CD8-positive, alpha-beta memory T cell (primary cell): ENCODE measurements at places on chromosomes 6 and 20. TPM values are rescaled to one million over a fixed set of nuclear protein-coding genes. Genes with fewer than 3 reads are reported as not detected.

DNA sequence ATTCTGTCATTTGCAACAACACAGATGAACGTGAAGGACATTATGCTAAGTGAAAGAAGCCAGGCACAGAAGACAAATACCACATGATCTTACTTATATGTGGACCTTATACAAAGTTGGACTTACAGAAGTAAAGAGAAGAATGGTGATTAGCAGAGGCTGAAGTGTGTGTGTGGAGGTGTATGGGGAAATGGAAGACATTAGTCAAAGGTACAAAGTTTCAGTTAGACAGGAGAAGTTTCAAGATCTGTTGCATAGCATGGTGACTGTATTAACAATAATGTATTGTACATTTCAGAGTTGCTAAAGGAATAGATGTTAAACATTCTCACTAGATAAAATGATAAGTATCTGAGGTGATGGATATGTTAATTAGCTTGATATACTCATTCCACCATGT is 348.3 kb upstream of the PRND start:
- no peaks in the 10 kb centered on the region for H3K36me3 ChIP-seq
- H3K27ac ChIP-seq: no peak overlapping the region
- peaks cover 10% of the 10 kb centered on the region for H3K4me1 ChIP-seq
- no peak for DNase-seq

DNA sequence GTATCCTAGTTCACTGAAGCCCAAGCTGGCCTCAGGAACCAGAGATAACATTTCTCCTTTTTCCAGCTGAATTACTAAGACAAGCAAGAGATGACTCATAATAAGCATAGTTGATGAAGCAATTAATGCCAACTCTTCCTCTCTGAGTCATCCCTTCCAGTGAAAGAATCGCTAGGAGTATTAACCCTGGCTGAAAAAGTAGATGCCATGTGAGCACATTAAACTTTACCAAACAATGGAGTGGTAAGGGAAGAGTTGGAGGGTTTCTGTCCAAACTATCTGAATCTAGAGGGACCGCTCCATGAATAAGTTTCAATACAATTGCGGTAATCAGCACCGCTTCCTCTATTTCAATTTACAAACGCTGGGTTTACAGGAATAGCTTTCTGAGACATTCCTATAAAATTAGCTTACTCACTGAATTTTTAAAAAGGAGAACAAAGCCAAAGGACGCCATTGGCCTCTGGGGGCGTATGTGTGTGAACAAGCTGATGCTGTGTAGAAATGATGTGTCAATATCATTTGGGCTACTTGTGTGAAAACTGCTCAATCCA is 48.3 kb downstream of the ATXN1 start:
- H3K4me3 ChIP-seq: peak overlapping the region; percentile 18
- H3K27ac ChIP-seq: peak overlapping the region; percentile 52
- no peaks in the 10 kb centered on the region for H3K36me3 ChIP-seq
- DNase-seq: no peak

DNA sequence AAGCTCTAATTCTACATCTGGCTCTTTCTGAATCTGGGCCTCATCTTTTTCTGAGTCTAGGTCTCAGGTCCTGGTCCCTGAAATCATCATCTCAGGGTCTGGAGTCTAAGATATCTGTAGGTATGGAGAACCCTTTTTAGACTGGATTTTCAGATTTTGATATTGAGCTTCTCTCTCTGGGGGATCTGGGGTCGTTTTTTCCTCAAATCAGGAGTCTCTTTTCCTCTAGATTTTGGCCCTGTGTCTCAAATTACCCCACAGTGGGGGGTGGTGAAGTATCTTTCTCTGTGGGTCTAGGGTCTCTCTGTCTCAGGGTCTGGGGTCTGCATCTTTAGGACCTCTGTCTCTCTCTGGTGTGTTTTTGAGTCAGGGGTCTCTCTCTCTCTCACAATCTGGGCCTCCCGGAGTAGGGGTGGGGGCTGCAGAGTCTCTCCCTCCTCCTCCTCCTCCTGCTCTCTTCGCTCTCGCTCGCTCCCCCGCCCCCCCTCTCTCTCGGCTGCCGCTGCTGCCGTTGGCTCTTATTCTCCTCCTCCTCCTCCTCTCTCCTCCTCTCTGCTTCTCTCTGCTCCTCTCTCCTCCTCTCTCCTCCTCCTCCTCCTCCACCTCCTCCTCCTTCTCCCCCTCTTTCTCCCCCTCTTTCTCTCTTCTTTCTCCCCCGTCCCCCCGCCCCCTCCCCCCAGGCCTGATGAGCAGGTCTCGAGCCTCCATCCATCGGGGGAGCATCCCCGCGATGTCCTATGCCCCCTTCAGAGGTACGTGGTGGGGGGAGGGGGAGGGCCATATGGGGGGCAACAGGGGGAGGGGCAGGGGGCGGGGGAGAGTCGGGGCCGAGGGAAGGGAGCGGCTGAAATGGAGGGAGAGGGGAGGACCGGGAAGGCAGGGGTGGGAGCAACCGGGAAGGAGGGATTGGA is at the start of gene SYNGAP1:
TSS of gene SYNGAP1 (plus strand) at position 486 of the 911 bp plus-strand sequence. CDS start at position 686, 200 bp downstream.
- H3K27ac ChIP-seq: peak within 1 kb of the TSS; percentile 90
- H3K27me3 ChIP-seq: no peaks in the 10 kb centered on the region
- DNase-seq: no peak
- H3K36me3 ChIP-seq: peaks cover 11% of the 10 kb centered on the region
- peaks cover 50% of the 10 kb centered on the region for H3K4me1 ChIP-seq

DNA sequence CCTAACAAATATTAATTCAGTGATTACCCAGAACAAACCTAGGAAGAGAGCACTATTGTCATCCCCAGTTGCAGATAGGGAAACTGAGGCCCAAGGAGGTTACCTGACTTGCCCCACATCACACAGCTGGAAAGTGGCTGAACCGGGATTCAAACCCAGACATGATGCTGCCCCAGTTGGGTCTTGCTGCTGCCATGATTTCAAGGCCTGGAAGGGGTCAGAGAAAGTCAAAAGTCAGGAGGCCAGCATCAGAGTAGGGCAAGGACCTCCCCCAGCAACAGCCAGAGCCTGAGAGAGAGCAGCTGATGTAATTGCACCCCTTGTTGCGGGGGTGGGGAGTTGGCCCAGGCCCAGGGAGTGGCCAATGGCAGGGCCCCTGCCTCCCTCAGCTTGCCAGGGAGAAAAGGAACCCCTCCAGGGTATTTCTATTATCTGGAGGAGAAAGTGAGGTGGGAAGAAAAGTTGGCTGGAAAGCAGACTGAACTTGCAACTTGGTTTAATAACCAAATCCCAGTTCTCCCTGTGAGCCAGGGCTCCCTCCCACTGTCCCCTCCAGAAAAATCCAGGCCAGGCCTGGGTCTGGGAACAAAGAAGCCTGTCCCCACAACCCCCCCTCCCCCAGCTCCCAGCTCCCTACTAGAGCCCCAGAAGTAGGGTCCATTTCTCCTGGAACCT is 83.6 kb downstream of the MRPL14 start:
- H3K27me3 ChIP-seq: no peaks in the 10 kb centered on the region
- H3K27ac ChIP-seq: peak overlapping the region; percentile 72
- no peaks in the 10 kb centered on the region for H3K4me1 ChIP-seq

GRCh38 chr6:44650495-44650894 is 263.0 kb downstream of the CDC5L start:
- peaks cover 6% of the 10 kb centered on the region for H3K4me1 ChIP-seq
- no peak for DNase-seq
- H3K27me3 ChIP-seq: no peaks in the 10 kb centered on the region
- no peak overlapping the region for H3K4me3 ChIP-seq

HAO1 gene
- not detected for total RNA-seq

GRCh38 chr6:2126351-2126750 is 119.1 kb downstream of the GMDS start:
- no peak overlapping the region for H3K27ac ChIP-seq
- H3K4me1 ChIP-seq: no peaks in the 10 kb centered on the region
- no peak for DNase-seq
- H3K27me3 ChIP-seq: no peaks in the 10 kb centered on the region
- H3K4me3 ChIP-seq: no peak overlapping the region

- no peak overlapping the region for H3K4me3 ChIP-seq
- H3K27ac ChIP-seq: no peak overlapping the region
- no peak for DNase-seq
- no peaks in the 10 kb centered on the region for H3K4me1 ChIP-seq
- H3K27me3 ChIP-seq: no peaks in the 10 kb centered on the region
Observed at GRCh38 chr6:141513830-141514229, 618.9 kb upstream of the GJE1 start.

DNA sequence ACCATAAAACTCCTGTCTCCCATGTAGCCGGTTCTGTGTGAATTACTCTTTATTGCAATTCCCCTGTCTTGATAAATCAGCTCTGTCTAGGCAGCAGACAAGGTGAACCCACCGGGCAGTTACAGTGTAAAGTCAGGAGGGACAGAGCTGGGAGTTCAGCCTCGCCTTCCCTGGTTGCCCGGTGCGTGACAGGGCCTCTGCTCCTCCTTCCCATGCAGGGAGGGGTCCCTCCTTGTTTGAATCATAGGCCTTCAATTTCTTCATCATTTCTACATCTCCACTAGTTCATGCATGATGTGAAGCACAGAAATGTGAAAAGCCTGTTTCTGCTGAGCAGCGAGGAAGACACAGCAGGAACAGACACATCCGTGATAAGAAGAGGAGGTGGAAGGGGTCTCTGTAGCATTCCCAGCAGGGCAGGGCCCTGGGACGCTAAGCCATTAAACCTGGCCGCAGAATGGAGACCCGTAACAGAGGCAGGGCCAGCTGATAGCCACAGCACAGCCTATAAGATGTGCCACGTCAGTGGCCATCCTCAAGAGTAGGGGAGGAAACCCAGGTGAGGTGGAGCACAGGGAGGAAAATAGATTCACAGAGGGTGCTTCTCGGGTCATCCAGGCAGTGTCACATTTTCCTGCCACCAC is 106.7 kb upstream of the CST7 start:
- no peaks in the 10 kb centered on the region for H3K27me3 ChIP-seq
- H3K4me3 ChIP-seq: no peak overlapping the region
- DNase-seq: no peak
- H3K27ac ChIP-seq: no peak overlapping the region

DNA sequence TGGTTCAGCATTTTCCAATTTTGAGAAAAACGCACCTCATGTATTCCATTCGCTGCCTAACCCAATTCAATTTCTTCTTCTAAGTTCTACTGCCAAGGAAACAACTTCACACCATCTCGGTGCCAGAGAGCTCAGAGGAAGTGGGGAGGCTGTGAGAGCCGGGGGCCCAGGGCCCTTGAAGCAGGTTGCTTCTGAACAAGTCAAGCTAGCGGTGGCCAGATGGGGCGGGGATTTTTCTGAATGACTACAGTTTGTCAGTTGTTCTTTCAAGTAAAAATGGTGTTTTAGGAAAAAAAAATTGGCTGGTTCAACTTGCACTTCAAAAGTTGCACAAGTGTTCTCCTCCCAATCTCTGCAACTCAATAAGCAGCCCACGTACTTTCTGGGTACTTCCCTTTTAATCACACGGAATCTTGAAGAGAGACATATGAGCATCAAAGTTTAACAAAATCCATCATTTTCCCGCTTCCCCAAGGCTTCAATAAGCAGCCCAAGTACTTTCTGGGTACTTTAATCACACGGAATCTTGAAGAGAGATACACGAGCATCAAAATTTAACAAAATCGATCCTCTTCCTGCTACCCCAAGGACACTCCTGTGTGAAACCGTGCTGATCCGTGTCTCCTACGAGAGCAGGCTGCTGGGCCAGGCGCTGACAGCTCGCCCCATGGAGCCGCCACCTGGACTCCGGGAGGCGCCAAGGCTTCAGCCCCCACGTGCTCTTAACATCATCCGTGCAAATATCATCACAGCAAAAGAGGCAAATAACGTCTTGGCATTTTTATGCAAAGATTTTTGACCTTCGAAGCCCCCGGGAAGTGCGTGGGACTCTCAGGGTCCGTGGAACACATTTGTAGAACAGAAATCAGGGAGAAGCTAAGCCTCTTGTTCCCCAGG is 186.7 kb upstream of the PDE10A start:
- H3K4me1 ChIP-seq: peaks cover 7% of the 10 kb centered on the region
- no peak overlapping the region for H3K4me3 ChIP-seq
- no peaks in the 10 kb centered on the region for H3K36me3 ChIP-seq
- DNase-seq: no peak

- no peak for DNase-seq
- H3K27ac ChIP-seq: no peak overlapping the region
- H3K4me1 ChIP-seq: peaks cover 7% of the 10 kb centered on the region
- H3K27me3 ChIP-seq: no peaks in the 10 kb centered on the region
- H3K4me3 ChIP-seq: no peak overlapping the region
Observed at GRCh38 chr20:37314099-37314498, 24.6 kb downstream of the MANBAL start.

CCND3 gene
- total RNA-seq: 287 TPM

DNA sequence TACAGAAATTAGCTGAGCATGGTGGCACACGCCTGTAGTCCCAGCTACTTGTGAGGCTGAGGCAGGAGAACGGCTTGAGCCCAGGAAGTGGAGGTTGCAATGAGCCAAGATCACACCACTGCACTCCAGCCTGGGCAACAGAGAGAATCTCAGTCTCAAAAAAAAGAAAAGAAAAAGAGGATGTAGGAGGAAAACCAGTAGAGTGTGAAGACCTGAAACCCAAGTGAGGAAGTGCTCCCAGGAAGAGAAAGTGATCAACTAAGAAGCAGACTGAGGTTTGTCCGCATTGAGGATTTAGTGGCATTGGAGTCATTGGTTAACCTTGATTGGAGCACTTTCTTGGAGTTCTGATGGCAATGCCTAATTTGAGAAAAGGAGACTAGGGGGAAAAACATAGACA is 20.6 kb upstream of the TASP1 start:
- H3K27me3 ChIP-seq: peaks cover 3% of the 10 kb centered on the region
- no peaks in the 10 kb centered on the region for H3K36me3 ChIP-seq
- no peak for DNase-seq
- no peak overlapping the region for H3K27ac ChIP-seq

DNA sequence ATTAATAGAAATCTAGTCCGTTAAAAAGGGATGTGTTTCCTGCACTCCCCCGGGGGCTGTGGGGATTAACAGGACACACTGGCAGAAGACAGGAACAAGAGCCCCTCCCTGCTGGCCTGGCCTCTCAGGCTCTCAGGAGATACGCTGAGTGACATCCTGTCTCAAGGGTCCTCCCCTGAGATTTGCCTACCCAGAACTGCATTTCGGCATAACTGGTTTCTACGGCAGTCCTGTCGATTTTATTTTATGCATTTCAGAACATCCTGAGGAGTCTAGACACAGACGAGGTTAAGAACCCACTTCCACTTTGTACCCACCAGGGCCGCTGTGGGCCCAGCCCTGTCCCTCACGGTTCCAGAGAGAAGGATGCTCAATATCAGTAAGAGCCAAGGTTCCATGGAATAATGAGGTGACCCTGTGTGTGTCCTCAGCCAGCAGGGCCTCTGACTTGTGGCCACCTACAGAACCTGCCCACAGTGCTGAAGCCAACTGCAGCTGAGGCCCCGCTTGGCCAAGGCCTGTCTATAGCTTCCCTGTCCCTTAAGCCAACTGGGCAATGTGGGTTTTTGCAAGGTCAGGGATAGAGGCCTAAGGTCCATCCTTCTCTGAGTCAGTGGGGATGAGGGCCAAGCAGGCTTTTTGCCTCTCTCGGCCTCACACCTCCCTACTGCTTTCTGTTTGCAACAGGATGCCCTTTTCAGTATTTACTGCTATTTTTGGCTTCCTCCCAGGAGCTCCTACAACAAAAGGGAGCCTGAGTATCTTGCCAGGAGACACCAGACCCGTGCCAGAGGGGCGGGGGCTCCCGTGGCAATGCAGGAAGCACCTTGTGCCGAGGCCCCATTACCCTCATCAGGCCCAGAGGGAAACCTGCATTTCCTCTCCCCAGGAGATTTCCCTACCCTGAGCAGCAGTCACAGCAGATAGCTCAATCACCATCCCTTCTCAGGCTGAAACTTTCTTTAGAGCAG is 14.7 kb downstream of the UQCC2 start:
- peak overlapping the region; percentile 13 for H3K4me3 ChIP-seq
- DNase-seq: peak; percentile 48
- peak overlapping the region; percentile 22 for H3K27ac ChIP-seq
- H3K36me3 ChIP-seq: peaks cover 22% of the 10 kb centered on the region

MCCD1 gene
- total RNA-seq: not detected

CALHM4 gene
- not detected for total RNA-seq

HLA-DQA1 gene
- total RNA-seq: 20.3 TPM
